ENCODE measurements at places on chromosomes 5 and 9.
A peak's percentile ranks its signal among the peaks of the same experiment; 100 is the strongest.

GRCh38 chr9:91395553-91396471 is 27.8 kb downstream of the NFIL3 start:
- DNase-seq: no peak

- DNase-seq: no peak
Measured at GRCh38 chr5:98455665-98456064, 317.8 kb upstream of the RGMB start.

GRCh38 chr9:70408393-70409040 is 5.9 kb downstream of the KLF9 start:
- DNase-seq: no peak

GRCh38 chr5:87004101-87004500 is 263.6 kb upstream of the RASA1 start:
- DNase-seq: no peak

GRCh38 chr9:114662081-114662989 is 4.7 kb upstream of the TEX53 start:
- DNase-seq: peak; percentile 86

- DNase-seq: no peak
Measured at GRCh38 chr9:28050941-28051340, 477.7 kb upstream of the C9orf72 start.

DNA sequence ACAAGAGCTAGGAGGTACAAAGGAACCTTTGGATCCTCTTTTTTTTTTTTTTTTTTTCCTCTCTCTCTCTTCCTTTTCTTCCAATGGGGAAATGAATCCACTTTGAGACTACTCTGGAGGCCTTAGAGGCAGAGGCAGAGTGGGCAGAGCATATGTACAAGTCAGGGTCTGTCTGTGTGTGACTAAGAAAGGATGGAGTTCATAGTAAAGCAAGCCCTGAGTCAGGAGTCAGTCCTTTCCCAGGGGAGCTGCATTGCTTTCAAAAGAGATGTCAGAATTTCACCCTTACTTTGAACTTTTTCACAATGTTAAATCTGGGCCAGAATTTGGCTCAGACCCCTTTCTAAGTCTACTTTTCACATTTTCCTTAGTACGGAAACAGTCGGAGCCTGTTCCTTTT is 792.4 kb upstream of the C9orf72 start:
- no peak for DNase-seq

- no peak for DNase-seq
Measured at GRCh38 chr9:131324736-131325679, 35.5 kb downstream of the PLPP7 start.

- no peak for DNase-seq
Measured at GRCh38 chr9:86700629-86701028, 246.7 kb downstream of the GAS1 start.

GRCh38 chr9:76359365-76359764 is 34.9 kb downstream of the RFK start:
- no peak for DNase-seq

DNA sequence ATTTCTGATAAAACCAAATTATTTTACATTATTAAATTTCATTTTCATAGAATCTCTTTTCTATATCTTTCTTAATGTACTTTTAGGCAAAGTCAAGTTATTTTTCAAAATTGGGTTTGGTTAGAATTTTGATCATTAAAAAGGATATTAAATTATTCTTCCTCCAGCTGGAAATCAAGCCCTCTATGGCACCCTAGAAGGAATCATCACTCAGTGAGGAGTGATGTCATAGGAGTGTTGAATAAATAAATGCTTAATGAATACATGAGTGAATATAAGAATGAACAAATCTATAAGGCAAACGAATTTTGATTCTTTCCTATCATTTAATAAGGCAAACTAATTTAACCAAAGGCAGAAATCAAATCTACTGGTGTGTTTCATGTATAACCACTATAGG is 639.9 kb downstream of the PDE4D start:
- no peak for DNase-seq

DNA sequence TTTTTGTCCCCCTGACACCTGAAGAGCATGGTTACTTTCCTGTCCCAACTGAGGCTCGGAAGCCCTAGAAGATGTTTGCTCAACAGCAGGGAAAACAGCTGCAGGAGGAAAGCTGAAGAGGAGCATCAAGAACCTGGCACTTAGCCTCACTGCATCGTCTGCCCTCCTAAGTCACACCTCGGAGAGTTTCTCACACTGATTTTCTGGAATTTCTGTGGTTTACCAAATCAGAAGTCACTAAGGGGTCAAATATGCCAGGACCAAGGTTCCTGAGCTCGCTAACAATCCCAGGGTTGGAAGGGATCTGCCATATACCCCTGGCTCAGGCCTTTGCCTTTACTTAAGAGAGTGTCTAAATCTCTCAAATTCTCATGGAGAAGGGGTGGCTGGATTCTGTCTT is 5.3 kb downstream of the IL12B start:
- no peak for DNase-seq

GRCh38 chr5:69078921-69079540 is 14.8 kb upstream of the SLC30A5 start:
- no peak for DNase-seq

DNA sequence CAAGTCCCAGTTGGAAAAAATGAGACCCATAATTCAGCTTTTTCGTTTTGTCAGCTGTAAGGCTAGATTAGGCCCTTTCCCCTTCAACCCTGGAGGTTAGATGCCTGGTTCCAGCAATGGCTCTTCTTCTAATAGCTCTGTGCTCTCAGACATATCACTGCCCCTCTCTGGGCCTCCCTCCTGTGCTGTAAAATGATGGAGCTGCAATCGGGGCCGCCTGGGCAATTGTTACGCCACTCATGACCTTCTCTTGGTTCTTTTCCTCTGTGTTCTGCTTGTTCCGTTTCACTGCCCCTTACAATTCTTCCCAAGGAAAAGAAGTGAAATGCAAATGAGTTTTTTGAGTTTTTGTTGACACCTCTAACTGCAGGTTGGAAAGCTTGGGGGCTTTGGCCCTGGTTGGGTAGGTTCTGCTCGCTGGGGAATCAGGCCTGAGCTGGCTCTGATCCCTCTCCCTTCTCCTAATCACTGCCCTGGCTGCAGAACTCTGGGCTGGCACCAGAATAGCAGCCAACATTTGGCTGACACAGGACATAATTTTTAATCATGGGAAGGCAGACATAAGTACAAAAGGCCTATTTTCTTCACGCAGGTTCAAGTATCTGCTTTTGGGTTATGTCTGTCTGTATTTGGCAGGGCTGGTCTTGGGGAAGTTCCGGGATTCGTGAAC is 110.9 kb downstream of the FOXD1 start:
- DNase-seq: no peak

GRCh38 chr9:109166771-109167601 is at the start of gene FRRS1L:
Gene FRRS1L (minus strand): TSS chr9:109167249. CDS start chr9:109167138, 111 bp downstream.
- no peak for DNase-seq

DNA sequence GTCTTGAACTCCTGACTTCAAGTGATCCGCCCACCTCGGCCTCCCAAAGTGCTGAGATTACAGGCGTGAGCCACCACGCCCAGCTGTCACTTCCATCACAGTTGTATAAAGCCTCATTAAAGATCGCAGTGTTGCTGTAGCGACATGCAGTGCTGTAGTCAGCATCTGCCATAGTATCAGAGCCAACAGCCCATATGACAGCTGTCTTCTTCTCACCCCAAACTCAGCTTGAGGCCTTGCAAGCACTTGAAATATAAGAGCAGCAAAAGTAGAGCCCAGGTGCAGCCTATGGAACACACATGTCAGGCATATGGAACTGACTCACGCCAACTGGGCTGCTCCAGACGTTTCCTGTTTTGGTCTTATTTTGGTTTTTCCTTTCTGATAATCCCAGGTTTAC is 167.8 kb downstream of the TRIO start:
- no peak for DNase-seq

DNA sequence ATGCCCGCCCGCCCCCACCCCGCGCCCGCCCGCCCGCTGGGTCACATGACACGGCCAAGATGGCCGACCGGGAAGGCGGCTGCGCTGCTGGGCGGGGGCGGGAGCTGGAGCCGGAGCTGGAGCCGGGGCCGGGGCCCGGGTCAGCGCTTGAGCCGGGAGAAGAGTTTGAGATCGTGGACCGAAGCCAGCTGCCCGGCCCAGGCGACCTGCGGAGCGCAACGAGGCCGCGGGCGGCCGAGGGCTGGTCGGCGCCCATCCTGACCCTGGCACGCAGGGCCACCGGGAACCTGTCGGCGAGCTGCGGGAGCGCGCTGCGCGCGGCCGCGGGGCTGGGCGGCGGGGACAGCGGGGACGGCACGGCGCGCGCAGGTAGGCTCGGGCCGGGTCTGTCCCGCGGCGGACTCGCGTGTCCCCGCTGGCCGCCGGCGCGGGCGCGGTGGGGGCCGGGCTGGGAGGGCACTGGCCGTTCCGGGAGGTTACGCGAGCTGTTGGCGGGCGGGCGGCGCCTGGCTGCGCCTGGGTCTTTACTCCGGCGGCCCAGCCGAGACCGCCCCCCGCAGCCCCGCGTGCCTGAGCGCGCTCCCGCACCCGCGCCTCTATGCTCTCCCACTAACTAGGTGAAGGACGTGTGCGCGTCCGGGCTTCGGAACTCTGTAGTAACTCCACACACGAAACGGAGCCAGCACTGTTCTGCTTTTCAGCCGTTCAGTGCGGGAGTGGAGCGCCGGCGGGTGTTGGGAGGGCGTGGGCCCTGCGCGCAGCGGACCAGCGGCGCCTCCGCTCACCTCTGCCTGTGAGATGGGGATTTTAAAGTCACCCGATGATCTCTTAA is at the start of gene RUFY1:
Gene RUFY1, plus strand, starts transcription at position 44 of the 832 bp plus-strand sequence. Its CDS starts 16 bp downstream, at position 60.
- DNase-seq: peak; percentile 89

DNA sequence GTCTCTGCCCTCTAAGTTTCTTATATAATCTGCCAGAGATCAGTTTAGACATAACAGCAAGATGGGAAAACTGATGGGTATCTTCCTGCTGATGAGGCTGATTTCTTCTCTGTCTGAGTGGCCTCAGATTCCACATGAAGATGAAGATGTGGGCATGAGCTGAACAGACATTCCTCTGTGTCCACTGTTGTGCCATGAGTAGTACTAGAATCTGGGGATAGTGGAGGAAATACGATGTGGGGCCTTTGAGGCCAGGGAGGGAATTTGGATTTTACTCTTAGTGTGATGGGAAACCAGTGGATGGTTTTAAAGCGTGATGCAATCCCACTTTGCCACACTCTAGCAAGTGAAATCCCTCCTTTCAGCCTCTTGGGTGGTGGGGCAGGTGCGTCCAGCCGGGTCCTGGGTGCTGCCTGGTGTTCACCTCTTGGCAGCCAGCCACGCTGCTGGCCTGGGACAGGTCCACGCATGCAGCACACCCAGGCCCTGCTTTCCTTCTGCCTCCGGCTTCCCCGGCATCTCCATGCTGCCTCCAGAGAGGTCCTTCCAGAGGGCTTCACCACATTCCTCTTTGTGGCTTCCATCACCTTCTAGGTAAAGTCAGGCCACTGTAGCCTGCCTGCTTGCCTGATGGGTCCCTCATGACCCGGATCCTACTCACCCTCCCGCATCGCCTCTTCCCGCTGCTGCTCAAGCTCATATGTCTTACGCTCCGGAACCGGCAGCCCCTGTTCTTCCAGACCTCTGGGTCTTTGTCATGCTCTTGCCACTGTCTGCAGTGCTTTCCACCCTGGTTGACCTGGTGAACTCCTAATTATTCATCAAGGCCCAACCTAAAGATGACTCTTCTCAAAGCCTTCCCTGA is 28.1 kb upstream of the SH3PXD2B start:
- DNase-seq: no peak

DNA sequence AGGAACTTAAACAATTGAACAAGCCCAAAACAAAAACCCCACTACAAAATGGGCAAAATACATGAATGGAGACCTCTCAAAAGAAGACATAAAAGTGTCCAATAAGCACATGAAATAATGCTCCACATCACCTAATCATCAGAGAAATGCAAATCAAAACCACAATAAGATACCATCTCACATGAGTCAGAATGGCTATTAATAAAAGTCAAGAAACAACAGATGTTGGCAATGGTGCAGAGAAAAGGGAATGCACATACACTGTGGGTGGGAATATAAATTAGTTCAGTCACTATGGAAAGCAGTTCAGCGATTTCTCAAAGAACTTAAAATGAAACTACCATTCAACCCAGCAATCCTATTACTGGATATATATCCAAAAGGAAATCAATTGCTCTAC is 337.4 kb upstream of the GRIA1 start:
- no peak for DNase-seq

- DNase-seq: no peak
Measured at GRCh38 chr9:135350003-135350315, 129.6 kb upstream of the PPP1R26 start.

- DNase-seq: no peak
Measured at GRCh38 chr5:1059884-1060263, 51.3 kb downstream of the NKD2 start.

Measured in activated CD8-positive, alpha-beta memory T cell treated with anti-CD3 and anti-CD28 coated beads, Interleukin-2, amount 50 U/mL, for 48 hours (primary cell).